IMR-90 (cell line): ENCODE measurements at places on chromosomes 1 and 21. TPM values are rescaled to one million over a fixed set of nuclear protein-coding genes. Genes with fewer than 3 reads are reported as not detected.

DNA sequence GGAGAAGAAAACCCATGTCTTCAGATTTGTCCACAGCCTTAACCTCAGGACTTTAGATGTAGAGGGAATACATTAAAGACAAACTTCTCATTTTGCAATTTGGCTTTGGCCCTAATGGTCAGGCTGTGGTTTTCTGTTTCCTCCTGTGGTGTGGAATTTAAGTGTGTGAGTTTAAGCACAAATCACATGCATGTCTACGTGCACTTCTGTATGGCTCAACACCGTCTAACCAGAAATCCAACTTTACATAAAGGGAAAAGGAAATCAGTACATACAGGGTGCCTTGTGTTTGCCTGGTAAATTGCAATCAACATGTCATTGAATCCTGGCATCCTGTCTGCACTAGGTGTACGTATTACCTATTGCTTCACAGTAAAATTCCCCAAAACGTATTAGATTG lies 1.2 kb upstream of the ZNF124 start:
- DNase-seq, result no peak

DNA sequence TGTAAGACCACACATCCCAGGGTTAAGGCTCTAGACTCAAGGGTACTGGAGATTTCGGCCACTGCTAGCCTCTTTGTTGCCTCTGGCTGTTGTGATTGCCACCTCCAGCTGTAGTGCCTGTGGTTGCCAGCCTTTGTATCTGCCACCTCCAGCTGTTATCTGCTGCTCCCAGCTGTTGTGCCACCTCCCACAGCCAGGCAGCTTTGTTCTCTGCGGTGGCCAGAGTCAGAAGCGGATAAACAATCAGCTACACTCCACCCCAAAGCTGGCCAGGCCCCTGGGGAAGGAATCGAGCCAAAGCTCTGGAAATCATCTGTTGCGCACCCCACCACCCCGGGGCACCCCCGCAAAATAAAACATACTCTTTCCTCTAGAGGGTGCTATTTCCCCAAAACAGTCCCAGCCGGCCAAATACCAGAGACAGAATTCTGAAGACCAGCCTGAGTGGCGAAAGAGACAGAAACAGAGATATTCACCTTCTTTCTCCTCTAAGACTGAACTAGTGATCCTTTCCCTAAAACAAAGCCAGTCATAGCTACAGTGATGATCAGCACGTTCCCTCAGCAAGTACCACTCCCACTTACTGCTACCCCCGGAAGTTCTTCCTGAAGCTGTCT lies 14.8 kb upstream of the PIGM start:
- DNase-seq, result peak; percentile 21

GRCh38 chr1:159076438-159077119 lies at the start of gene AIM2:
AIM2 (minus strand) TSS chr1:159076766; CDS start chr1:159073499, 3,267 bp downstream.
- no peak for DNase-seq

DNA sequence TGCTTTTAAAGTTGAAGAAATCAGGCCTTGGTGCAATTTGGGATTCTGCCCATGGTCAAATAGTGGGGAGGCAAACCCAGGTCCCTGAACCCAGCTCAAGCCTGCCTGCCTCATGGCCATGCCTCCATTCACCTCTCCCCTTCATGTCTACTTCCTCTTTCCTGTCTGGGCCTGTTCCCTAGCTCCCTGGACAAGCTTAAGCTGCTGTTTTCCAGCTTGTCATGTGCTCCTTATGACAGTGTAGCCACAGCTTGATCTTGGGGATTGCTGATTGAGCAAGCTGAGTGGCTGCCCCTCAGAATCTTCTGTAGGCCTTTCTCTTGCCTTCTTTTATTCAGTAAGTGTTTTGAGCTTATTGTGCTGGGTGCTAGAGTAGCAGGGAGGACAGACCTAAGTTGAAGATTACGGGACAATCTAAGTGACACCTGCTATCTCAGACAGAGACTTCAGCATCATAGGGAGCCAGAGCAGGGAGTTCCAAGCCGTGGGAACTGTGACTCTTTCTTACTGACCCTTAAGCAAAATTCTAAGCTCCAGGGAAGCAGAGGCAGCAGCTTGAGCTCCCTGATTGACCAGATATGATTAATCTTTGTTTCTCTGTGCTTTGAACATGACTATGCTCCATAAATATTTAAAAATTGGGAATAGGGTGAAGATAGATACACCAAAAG lies 520 bp upstream of the MR1 start:
- DNase-seq, result peak; percentile 35

- peak; percentile 11 for DNase-seq
Observed at GRCh38 chr1:53343831-53344668, 16.2 kb upstream of the LRP8 start.

Gene FNDC5
- 1.2 and 1.5 TPM in 2 replicates for polyA plus RNA-seq
